ENCODE measurements at places on chromosomes 5 and 9.

GRCh38 chr9:16704116-16705110, 166.1 kb downstream of the BNC2 start:
- DNase-seq, result no peak

DNA sequence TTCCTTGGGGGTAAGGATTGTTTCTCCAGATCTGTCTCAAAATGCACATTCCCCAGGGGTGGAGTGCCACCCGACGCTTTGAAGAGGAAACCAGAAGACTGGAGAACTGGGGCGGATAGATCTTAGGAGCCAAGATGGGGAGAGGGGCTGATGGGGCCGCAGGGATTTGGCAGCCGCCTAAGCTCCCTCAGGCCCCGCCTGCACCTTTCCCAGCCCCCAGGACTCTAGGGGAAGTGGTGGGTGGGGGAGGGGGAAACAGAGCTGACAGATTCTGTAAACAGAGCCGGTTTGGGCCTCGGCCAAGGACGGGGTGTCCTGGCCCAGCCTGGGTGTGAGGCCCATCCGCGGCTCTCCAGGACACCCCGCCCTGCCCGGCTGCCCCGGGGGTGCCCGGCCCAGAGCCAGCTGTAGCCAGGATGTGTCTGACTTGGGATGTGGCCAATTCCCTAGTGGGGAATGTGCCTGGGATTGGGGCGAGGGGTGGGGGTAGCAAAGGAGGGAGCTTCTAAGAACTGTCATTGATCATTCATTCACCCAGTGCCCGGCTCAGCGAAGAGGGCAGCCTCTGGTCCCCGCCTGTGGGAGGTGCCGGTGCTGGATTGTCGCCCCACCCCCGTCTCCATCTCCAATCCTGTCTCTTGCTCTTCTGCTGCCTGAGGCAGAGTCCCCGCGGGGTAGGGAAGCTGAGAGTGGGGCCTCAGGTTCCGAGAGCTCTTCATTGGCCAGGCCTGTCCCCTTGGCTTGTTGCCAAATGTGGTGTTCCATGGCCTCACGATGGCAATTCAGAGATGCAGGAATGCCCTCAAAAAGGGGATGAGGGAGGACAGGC, 54.8 kb upstream of the CDKN2AIPNL start:
- no peak for DNase-seq

DNA sequence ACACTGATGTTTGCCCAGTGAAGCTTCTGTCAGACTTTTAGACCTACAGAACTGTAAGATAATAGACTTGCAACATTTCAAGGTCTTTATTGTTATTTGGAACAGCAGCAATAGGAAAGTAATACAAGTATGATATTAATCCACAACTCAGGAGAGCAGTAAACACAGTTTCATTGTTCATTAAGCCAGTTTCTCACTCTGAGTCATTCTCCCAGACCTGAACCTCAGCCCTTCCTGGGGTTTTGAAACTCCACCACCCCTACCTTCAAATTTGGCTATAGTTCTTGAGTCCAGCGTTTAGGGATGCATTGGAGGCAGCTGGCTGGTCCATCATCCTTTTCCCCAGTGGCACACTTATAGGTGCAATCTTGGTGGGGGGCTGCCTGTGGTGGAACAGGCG, 203.2 kb downstream of the RAB3C start:
- DNase-seq, result no peak

- no peak for DNase-seq
Measured at GRCh38 chr9:2193552-2193951, 178.4 kb downstream of the SMARCA2 start.

- no peak for DNase-seq
Measured at GRCh38 chr9:134864821-134865190, 15.8 kb upstream of the FCN2 start.

- no peak for DNase-seq
Measured at GRCh38 chr5:156883316-156883875, 33.3 kb downstream of the PPP1R2B start.

- no peak for DNase-seq
Measured at GRCh38 chr9:19799784-19800183, 10.9 kb upstream of the SLC24A2 start.

DNA sequence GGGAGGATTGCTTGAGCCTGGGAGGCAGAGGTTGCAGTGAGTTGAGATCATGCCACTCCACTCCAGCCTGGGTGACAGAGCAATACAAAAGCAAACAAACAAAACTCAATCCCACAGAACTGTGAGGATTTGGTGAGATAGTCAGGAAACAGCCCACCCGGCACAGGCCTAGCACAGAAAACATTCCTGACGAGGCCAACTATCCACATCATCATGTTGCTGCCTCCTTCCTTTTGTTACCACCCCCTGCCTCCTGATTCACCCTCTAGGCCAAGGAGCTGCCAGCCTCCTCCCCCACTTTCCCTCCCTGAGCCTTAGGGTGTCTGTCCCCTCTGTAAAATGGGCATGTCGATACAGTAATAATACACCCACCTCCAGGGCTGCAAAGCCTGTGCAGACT, 39.0 kb downstream of the STK10 start:
- no peak for DNase-seq

- no peak for DNase-seq
Measured at GRCh38 chr5:173963182-173963838, 25.7 kb upstream of the C5orf47 start.

GRCh38 chr5:53151713-53152458, 42.3 kb upstream of the MOCS2 start:
- DNase-seq, result no peak

DNA sequence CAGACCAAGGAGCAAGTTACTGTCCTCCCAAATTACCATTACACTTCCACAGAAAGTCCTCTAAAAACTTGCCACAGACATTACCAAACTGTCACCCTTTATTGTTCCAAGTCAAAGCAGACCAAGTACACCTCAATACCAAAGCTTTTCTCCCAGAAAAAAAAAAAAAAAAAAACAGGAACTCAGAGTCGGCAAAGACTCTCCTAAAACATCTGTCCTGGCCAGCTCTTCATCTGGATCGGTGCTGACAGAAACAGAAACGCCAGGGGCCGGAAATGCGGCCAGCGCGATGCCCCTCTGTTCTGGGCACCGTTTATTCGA, 718 bp downstream of the DEPDC1B start:
- DNase-seq, result no peak

DNA sequence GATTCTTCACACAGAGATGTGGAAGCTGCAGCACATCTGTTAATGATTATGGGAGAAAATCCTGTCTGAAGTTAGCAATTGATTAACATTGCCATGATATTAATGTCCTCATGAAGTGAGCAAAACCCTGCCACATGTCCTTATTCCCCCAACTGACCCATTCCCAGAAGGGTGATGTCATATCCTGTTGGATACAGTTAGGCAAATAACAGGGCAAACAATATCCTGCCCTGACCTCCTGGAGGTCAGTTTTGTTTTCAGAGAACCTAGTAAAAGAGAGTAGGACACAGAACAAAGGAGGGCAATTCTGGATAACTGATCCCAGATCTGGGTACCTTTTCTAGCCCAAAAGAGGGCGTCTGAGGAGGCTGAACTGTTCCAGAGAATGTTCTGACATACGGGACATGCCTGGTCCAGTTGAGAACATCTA, 11.0 kb downstream of the ABLIM3 start:
- no peak for DNase-seq

DNA sequence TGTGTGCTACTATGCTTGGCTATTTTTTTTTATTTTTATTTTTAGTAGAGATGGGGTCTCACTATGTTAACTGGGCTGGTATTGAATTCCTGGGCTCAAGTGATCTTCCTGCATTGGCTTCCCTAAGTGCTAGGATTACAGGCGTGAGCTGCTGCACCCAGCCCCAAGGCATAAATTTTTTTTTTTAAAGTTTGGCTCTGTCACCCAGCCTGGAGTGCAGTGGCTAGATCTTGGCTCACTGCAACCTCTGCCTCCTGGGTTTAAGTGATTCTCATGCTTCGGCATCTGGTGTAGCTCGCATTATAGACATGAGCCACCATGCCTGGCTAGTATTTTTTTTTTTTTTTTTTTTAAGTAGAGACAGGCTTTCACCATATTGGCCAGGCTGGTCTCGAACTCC, 70.3 kb downstream of the RAB24 start:
- no peak for DNase-seq

DNA sequence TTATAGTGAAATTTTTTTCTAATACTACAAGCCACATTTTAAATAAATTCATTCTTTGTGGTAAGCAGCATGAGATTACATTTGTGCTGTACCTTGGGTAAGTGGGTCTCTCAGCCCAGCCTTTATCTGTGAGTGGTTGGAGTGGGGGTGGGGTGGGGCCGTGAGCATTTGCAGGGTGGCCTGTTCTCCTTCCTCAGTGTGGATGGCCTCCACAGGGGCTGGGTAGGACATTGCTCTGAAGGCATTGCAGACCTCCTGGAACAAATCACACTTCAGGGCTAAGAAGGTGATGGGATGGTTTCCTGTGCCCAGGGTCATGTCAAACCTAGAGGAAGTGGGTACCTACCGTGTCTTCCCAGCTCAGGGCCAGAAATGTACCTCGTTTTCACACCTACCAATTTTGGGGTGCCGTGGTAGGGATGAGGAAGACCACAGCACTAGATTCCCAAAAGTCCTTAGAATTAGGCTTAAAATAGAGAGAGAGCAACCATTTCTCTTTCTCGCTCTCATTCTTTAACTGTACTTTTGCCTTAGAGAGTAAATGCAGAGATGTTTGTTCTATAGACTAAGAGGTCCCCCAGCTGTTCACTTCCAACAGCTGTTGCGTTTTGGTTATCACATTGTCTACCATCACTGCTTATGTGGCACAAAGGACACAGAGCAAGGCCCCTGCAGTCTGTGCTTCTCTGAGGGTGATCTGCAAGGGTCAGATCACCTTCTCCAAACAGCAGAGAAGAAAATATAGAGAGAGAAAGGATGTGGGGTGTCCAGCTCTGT, 83.4 kb upstream of the CTSL start:
- no peak for DNase-seq

All from stimulated activated CD8-positive, alpha-beta memory T cell treated with anti-CD3 and anti-CD28 coated beads, Interleukin-15, amount 100 ng/mL, for 24 hours (primary cell).